RKO (cell line): ENCODE measurements at places on chromosomes 6 and 20.

GRCh38 chr6:91476000-91476399, 889.1 kb upstream of the MAP3K7 start:
- peak; percentile 35 for DNase-seq

GRCh38 chr6:33513213-33513612, 58.8 kb downstream of the ZBTB9 start:
- no peak for DNase-seq

DNA sequence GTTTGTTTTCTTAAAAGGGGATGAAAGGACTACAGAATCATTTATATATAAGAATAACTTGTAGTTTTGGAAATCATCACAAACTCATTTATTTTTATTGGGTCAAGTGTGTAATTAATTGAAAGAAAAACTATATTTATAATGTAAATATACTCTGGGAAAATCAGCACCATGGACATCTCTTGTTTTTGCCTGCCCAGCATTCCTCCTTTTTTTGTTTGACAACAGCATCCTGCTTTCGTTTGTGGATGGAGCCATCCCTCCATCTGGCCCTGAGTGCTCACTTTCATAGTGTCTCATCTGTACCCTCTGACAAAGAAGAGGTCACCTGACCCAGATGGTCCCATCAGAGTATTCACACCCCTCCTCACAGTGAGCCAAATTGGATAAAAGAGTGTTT, 308.2 kb upstream of the HTR1E start:
- DNase-seq = no peak

DNA sequence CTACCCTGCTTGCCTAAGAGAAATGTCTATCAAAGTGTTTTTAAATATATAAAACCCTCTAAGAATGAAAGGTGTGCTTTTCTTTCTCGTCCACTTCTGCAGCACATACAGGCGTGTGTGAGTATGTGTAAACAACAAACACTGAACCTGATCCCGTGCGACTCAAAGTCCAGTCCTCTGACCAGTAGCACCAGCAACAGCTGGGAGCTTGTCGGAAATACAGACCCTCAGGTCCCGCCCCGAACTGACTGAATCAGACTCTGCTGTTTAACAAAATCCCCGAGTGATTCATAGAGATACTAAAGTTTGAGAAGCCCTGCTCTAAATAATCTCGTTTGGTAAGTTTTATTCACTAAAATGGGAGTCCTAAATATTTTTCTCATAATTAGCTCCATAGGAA, 208.0 kb upstream of the KCNQ5 start:
- DNase-seq = no peak

DNA sequence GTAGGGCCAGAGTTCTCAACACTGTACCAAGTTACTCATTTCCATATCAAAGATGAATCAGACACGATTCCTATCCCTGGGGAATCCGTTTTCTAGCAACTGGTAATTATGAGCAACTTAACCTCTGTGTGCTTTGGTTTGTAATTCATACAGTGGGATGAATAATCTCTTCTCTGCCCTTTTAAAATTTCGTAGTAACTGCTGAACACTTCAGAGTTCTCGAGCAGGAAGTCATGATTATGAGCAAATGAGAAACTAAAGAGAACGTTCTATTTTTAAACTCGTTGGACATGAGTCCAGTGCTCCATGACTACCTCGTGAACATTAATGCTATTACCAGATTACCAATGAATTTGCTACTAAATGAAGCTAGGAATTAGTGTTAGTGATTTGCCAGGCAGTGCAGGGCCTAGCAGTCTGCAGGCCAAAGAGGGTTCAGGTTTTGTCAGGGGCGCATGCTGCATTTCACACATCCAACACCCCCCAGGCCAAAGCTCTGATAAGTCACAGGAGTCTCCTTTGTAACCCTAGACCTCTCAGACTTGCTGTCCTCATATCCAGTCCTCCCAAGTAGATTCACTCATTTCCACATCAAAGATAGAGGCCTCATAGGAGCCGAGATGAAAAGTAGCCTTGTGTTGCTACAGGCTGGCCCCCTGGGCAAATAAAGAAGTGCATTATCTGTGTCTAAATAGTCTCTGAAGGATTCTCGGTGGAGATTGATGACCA, 45.8 kb upstream of the VSTM2L start:
- peak; percentile 16 for DNase-seq

DNA sequence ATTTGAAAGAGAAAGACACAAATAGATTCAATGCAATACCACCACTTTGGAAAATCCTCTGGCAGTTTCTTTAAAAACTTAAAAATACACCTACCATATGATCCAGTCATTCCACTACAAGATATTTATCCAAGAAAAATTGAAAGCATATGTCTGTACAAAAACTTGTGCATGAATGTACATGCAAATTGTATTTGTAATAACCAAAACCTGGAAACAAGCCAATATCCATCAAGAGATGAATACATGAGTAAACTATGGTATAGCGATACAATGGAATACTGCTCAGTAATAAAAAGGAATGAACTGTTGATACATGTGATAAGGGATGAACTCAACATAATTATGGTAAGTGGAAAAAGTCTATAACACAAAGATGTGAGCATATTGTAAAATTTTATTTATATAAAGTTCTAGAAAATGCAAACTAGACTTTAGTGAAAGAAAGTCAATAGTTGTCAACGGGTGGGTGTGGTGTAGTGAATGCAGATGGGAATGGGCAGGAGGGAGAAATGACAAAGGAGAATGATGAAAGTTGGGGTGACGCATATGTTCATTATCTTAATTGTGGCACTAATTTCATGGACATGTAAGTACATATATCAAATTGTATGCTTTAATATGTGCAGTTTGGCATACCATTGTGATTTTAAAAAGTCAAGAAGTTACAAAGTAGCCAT, 347.5 kb downstream of the SAMD5 start:
- DNase-seq = no peak

DNA sequence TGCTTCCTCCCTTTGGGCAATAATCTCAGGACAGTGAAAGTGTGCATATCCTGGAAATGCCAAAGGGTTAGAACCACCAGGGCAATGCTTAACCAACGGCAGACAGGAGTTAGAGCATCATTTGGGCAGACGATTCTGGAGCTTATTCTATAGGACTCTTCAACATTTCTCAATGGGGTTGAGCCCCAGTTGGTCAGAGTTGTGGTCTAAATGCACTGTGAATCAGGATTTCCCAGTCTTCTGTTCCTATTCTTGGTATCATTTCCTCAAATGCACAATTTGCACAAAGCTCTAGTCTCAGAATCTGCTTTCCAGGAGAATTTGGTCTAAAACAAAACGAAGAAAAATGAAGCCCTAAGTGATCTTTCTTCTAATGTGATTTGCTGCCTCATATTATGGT, 389.6 kb upstream of the JAG1 start:
- no peak for DNase-seq

DNA sequence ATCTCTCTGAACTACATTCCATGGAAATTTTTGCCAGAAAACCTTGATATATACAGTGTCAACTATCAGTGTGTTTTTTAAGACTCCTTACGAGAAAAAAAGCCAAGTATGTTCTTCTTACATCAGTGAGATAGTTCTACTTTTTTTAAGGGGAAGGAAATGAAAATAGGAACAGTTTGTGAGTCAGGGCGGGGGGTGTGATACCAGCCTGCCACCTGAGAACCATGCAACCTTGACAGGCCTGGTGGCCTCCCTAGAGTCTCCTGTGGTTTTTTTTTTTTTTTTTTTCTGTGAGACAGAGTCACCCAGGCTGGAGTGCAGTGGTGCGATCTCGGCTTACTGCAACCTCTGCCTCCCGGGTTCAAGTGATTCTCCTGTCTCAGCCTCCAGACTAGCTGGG, 96.3 kb upstream of the GCM1 start:
- DNase-seq = no peak

DNA sequence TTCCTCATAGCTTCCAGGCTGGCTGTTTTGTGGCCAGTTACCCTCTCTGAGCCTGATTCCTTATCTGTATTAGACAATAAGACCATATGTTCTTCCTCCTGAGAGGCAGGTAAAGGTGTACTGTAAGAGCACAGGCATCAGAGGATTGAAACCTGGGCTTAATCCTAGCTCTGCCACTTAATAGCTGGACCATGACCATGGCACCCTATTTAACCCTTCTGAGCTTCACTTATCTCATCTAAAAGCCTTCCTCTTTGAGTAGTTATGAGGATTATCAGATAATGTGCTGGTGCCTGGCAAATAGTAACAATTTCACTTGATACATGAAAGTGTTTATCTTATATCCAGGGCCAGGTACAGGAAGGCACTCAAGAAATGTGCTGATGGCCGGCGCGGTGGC, 34.9 kb downstream of the BCL2L1 start:
- no peak for DNase-seq

DNA sequence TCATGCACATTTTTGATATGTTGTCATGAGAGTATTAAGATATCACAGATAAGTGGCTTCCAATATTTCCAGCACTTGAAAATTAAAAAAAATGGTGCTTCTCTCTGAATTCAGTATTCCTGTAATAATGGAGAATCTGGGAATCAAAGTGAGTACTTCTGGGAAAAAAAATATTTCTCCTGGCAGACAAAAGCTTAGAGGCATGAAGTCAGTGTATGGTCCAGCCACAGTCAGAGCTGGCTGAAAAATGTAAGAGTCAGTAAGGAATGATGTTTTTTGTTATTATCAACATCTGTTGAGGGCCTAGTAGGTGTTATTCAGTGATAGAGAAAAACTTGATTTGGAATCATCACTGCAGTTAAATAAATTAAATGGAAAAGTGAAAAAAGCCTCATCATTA, 3.2 kb upstream of the RFPL4B start:
- DNase-seq = no peak

GRCh38 chr6:9131616-9132015, 696.3 kb upstream of the SLC35B3 start:
- no peak for DNase-seq

DNA sequence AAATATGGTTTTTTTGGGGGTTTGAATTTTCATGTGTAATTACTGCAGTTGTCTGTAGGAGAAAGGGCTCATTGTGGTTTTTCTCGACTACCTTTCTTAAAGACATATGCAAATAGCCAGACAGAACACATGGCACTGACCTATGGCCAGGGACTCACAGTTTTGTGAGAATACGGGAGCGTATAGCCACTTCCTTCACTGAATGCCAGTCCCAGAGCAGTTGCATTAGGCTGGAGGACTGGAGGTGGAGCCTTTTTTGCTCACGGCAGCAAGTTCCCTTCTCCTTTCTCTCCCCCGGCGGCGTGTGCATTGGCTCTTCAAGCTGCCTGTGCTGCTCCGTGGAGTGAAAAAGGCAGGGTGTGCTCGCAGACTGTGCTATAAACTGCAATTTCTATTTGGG, 114.9 kb downstream of the AKAP7 start:
- DNase-seq = no peak

DNA sequence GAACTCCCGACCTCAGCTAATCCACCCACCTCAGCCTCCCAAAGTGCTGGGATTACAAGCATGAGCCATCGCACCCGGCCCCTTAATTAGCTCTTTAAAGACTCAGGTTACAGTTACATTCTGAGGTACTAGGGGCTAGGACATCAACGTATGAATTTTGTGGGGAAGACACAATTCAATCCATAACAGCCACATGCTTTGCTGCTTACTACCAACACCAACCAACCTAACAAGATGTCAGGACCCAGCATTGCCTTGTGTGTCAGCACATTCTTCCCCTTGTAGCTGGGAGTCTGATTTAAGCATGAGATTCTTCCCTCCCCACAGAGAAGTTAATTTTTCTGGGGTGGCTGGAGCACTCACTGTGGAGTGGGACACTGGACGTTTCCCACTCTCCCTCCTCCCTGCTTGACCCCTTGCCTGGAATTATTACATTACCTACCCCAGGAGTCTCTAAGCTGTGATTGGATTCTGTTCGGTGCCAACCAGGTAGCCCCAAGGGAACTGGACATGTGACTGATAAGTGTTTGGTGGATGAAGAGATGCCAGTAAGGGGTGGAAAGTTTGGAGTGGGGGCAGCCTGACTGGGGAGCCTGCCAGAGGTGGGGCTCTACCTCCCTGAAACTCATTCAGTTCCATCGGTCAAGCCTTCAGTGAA, 5.6 kb upstream of the PXMP4 start:
- no peak for DNase-seq

GRCh38 chr6:39515471-39515870, 193.0 kb upstream of the KCNK16 start:
- DNase-seq = no peak

DNA sequence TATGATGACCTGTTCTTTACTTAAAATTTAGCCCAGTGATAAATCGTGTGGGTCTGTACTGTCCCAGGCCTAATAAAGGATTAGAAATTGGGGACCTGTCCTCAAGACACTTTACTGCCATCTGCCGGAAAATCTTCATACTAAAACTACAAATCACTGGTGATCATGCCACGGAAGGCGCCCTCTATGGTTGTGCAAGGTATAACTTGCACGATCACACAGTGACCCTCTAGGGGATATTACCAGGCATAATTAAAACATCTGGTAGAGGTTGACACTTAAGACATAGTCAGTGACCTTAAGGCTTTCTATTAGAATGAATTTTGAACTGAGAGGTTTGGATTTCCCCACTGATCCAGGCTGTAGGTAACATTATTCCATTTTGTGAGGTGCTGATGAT, 172.6 kb downstream of the BMP2 start:
- DNase-seq = peak; percentile 67

DNA sequence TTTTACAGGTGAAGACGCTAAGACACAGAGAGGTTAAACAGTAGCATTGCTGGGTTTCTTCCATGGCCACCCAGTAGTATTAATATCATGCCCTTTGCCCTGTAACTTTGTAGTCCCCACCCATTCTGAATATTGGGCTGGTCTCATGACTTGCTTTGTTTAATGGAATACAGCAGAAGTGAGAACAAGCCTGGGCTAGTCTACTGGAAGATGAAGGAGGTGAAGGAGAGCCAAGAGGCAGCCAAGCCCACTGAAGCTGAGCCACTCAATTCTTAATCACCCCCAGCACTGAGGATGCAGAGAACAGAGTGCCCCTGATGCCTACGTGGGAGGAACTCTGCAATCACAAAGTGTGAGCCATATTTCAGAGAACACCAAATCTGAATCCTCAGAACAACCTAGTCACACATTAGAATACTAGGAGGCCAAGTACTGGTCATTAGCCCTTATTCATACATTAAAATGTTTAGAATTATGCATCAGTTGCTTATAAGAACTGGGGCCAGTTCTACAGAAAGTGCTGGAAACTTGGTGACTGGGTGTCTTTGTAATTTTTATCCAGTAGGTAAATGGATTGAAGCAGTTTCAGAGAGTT, 270.1 kb upstream of the PRND start:
- no peak for DNase-seq
